Brain pericyte (primary cell): ENCODE measurements at places on chromosomes 3 and 15.

DNA sequence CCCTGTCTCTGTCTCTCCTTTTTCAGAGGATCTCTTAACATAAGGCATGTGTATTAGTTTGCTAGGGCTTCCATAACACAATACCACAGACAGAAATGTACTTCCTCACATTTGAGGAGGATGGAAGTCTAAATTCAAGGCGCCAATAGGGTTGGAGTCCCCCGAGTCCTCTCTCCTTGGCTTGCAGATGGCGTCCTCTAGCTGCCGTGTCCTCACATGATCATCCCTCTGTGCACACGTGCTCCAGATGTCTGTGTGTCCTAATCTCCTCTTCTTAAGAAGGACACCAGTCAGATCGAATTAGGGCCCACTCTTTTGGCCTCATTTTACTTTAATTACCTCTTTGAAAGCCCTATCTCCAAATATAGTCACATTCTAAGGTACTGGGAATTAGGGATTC, 23.0 kb upstream of the BFSP2 start:
- DNase-seq, result no peak

DNA sequence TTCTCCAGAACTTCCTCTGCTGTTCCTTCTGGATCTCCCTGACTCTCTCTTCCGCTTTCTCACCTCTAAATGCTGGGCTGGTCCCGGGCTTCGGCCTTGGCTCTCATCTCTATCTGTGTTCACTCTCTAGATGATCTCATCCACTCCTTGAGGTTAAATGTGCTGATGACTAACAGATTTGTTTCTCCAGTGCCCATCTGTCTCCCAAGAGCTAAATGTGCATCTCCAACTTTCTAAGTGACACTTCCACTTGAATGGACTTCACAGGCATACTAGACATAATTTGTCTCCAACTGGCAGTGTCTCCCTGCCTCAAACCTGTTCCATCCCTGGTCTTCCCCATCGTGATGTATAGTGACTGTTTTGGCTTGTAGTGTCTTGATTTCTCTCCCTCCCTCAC, 95.3 kb downstream of the ITPR1 start:
- no peak for DNase-seq

DNA sequence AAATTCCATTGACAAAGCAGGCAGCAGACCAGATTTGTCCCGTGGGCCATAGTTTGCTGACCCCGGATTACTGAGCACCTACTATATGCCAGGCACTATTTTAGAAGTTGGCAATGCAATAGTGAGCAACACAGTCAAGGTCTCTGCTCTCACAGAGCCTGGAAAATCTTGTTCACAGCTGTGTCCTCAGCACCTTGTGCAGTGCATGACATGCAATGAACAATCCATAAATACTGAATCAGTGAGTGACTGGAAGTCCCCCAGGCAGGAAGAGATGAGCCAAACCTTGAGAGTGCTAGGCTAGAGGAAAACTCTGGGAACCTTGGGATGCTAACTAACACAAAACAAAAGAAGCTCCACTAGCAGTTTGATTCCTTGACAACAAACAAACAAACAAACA, 14.4 kb downstream of the TM4SF1 start:
- DNase-seq, result no peak

- no peak for DNase-seq
These were observed 655.9 kb downstream of the RBMS3 start for GRCh38 chr3:29936766-29937165.

DNA sequence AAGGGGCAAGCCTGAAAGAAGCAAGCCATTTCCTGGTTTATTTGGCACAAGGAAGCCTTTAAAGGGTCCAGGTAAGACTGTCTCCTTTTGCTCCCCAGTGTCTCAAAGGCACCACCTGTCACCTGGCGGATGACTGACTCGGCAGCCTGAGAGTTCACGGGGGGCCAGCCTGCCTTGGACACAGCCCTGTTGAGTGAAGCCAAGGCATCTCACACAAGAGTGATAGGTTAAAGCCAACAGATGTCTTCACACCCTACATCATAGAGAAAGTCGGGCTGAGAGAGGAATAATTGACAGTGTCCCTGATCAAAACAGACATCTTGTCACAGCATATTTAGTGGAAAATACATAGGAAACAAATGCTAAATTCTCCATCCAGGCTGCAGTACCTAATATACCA, 28.2 kb upstream of the LIPC start:
- no peak for DNase-seq

DNA sequence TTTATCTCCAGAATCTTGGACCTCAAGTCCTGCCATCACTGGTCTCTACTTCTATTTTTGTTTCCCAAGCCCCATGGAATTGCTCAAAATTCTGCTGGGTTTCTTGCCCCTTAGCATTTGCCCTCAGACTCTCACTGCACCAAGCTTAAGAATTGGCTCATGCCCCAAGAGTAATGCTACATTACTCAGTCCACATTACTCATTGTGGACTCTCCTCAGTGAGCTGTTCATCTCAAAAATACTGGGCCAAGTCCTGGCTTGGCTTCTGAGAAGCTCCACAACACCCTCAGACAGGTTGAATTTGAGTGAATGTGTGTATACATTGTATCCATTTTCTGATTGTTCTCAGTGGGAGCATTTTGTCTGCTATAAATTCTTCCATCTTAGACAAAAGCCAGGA, 364.4 kb upstream of the ARHGEF26 start:
- DNase-seq, result no peak

- no peak for DNase-seq
These were observed 869.2 kb downstream of the DIPK2A start for GRCh38 chr3:144840866-144841265.

DNA sequence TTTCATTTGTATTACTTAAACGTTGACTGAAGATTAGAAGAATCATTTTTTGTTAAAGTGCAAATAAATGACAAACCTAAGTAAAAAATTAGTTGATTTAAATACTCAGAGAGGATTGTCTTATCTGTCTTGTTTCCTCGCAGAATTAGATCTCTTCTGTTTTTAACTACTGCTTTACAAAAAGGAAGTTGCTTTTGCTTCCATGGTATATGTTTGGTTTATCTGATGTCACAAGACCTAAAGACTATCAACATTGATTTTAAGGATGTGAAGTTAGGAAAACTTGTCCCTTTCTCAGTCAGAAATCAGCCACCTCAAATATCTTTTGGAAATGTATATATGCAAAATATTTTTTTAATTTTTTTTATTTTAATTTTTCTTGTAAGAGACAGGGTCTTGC, 28.7 kb downstream of the GPR171 start:
- DNase-seq, result no peak

DNA sequence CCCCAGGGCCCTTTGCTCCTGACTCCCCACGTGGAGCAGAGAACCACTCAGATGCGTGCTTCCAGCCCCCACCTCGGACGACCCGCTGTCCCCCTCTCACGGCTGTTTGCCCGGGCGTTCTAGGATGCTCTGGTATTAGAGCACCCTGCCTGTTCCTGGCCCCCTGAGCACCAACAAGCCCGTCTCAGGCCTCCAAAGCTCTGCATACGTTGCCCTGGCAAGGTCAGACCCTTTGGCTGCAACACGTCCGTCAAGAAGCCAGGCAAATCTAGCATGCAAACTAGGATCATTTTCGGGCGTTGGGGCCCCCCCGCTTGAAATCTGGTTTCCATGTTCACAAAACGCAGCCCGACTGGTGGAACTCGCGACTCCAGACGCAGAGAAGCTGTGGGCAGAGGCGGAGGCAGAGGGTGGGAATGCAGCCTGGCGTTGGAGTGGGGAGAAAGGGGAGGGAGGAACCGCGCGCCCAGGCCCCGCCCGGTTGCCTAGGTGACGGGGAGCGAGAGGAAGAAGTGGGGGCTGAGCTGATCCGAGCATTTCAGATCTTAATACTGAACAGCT, 86.2 kb upstream of the PIAS1 start:
- no peak for DNase-seq

GRCh38 chr15:44385344-44385942, 42.0 kb upstream of the CTDSPL2 start:
- DNase-seq, result no peak

DNA sequence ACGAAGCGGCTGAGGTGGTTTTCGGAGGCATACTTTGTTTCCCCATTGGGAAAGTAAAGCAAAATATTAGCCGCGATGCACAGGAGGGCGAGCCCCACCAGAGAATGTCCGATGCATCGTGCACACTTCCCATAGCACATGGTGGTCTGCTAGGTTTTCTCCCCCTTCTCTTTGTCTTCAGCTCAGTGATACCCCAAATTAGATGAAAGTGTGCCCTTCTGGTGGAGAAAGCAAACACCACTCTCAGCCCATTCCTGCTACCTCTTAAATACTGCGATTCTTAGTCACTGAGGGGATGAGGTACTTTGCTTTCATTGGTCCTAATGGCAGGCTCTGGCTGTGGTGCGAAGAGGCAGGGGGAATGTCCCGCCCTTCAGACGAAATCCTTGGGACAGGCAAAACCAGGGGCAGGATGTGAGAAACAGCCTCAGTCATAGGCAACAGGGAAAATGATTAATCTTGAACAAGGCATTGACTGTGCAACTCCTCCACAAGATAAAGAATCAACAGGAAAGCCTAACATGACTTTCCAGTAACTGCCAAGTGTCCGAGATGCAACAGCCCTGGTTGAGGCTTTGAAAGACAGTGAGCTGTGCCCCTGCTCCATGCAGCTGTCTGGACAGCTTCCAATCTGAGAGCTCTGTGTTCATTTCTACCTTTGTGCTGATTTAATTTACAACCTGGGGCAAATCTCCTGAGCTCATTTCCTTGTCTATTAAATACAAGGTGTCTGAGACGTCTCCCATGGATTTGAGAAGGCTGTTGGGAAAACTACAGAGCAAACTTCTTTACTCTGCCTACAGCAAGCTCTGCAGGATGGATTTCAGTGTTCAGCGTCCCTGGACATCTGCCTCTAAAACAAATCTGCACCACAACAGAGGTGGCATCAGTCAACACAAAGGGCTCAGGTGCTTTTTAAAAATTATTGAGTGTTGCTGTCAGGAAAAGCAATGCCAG, at the start of gene TM4SF1:
TSS of gene TM4SF1 (minus strand) at position 242 of the 957 bp plus-strand sequence. CDS start at position 140, 102 bp downstream.
- no peak for DNase-seq

- DNase-seq, result no peak
These were observed 3.4 kb downstream of the KLF15 start for GRCh38 chr3:126353694-126354321.

GRCh38 chr3:133487920-133488540, 85.5 kb upstream of the CDV3 start:
- DNase-seq, result no peak

DNA sequence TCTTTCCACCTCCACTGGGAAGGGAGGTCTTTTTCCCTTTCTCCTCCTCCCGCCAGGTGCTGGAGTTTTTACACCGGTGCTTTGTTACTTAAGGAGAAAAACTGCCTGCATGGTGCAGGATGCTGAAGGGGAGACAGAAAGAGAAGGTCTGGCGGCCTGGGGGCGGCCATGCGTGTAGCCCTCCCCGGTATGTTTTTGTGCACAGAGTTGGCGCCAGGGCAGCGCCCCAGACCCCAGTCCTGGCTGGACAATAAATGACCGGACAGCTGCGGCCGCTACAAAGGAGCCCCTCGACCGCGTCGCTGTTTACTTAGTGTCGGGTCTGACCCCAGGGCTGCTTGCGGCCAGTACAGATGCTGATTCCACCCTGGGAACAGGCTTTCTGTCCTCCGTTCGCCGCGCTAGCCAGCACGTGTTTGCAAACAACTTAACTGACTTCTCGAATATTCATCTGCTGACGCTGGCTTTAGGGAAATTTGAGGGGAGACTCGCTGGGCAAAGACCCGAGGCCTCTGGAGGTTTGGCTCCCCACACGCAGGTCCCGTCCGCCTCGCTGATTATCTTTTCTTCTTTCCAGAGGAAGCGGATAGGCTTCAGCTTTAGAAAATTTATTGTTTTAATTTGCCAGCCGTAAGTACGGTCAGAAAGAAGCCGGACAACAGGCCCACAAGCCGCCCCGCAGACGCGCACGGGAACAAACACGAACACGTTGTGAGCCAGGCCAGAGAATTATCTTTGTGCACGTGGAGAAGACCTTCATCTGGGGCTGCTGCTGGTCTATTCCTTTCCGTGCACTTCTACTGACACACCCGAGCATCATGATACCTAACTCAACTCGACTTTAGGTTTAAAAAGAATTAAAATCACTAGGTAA, 46.9 kb downstream of the ZIC4 start:
- DNase-seq, result no peak

DNA sequence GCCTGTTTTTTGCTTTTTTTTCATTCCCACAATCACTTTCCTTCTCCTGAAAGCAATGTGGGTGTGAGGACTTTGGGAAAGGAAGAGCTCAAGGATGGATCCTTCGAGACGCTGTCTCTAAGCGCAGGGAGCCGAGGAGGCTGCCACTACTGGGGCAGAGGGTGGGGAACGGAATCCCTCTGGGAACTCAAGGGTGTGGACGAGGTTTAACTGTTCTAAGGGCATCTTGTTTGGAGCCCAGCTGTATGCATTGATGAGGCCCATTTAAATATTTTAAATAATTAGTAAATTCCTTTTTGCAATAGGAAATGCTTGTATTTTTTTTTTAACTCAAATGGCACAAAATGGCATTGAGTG, 124.4 kb upstream of the MEF2A start:
- DNase-seq, result no peak

DNA sequence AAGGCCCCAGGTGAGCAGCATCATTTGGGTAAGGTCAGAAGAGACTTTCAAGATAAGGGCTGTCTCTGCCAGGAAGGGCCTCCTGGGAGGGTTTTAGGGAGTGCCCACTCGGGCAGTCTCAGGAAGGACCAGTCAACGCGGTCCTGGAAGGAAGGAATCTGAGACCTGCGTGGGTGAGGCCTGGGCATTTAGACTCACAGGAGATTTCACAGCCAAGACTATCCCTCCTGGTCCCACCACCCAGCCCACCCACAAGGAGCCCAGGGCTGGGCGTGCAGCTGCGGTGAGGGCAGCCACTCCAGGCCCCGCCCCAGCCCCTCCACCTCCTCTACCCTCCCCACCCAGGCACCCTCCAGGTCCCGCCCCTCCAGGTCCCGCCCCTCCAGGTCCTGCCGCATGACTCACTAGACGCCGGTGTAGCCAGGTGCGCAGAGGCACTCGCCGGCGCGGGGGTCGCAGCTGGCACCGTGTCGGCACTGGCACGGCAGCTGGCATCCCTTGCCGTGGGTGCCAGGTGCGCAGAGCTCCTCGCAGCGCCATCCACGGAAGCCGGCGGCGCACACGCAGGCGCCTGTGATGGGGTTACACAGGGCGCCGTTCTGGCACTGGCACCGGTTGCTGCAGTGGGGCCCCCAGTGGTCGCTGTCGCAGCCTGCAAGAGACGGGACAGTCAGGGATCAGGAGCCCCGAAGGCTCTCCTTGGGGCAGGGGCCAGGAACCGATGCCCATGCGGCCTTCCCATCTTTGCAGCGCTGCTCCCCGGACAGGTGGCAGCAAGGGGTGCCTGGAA, 112.7 kb downstream of the RAB11A start:
- no peak for DNase-seq

DNA sequence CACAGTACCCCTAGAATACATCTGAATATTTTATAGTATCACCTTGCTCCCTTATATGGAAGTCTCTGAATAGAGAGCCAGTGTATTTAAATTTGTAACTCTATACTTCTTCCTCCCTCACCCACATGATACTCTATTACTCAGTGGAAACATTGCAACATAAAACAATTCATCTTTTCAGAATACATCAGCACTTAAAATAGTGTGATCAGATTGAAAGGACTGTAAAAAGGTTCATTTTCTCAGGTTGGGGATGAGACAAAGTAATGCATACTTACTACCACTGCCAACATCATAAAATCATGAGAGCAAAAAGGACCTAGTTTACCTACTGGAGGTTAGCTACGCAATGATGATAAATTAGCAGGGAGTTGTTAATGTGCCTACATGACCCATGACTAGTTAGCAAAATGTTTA, 13.8 kb upstream of the THRB start:
- no peak for DNase-seq

GRCh38 chr3:90010341-90010740, 902.9 kb downstream of the EPHA3 start:
- DNase-seq, result no peak

- no peak for DNase-seq
These were observed 118.3 kb upstream of the FOXB1 start for GRCh38 chr15:59885832-59886231.

GRCh38 chr3:3109407-3110298, 521 bp downstream of the IL5RA start:
- DNase-seq, result no peak
